Activated CD8-positive, alpha-beta T cell treated with anti-CD3 and anti-CD28 coated beads, Interleukin-2, amount 10 ng/mL, durations not matched to agents 7 days and 5 days (primary cell): ENCODE measurements at places on chromosomes 12 and 14.

- no peak for DNase-seq
Measured at GRCh38 chr14:69789118-69789640, 7.9 kb downstream of the SLC10A1 start.

DNA sequence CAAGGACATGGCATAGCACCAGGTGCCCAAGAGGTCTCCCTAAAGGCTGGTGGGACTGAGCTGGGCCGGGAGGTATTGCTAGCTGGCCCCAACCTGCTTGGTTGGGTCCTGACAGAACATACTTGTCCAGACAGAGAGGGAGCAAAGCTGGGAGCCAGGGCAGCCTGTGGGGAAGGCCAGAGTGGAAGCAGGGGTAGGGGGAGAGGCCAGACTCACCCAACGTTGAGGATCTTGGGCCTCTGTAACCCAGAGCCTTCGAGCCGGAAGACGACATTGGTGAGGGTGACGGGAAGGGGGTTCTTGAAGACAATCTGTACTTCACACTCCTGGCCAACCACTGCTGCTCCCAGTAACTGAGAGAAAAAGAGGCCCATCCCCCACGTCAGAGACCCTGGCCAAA lies 9.0 kb downstream of the TGM1 start:
- DNase-seq: no peak

DNA sequence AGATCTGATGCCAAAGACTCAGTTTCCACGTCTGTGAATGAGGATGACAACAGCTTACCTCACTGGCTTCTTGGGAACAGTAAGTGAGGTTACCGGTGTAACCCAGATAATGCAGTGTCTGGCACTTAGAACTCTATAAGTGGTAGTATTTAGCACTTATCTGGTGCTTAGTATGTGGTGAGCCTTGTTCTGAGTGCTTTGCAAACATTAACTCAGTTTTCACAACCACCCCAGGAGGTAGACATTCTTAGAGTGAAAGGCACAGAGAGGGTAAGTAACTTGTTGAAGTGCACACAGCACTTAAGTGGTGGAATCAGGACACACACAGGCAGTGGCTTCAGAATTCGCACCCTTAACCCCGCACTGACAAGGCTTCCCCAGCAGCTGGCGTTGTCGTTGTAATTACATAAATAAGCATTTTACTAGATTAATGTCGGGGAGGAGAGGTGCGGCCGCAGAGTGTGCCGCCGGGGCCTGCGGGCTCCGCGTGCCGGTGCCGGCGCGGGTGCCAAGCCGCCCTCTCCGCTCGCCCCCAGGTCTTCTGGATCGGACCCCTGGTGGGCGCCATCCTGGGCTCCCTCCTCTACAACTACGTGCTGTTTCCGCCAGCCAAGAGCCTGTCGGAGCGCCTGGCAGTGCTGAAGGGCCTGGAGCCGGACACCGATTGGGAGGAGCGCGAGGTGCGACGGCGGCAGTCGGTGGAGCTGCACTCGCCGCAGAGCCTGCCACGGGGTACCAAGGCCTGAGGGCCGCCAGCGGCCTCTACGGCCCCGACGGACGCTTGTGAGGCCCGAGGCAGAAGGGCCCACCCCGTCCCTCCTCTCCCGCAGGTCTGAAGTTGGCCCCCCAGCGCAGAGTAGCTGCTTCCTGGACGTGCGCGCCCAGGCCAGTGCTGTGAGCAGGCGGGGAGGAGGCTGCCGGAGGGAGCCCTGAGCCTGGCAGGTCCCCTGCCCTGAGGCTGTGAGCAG lies 4.6 kb downstream of the AQP2 start:
- no peak for DNase-seq

GRCh38 chr12:121849665-121850064 lies 9.0 kb downstream of the HPD start:
- DNase-seq: no peak

GRCh38 chr12:54033106-54033979 lies 493 bp downstream of the HOXC5 start:
- DNase-seq: no peak
